ENCODE measurements at places on chromosomes 1 and 21.

- DNase-seq = peak; percentile 10
These were observed 104.9 kb upstream of the TMPRSS2 start for GRCh38 chr21:41612674-41613532.

DNA sequence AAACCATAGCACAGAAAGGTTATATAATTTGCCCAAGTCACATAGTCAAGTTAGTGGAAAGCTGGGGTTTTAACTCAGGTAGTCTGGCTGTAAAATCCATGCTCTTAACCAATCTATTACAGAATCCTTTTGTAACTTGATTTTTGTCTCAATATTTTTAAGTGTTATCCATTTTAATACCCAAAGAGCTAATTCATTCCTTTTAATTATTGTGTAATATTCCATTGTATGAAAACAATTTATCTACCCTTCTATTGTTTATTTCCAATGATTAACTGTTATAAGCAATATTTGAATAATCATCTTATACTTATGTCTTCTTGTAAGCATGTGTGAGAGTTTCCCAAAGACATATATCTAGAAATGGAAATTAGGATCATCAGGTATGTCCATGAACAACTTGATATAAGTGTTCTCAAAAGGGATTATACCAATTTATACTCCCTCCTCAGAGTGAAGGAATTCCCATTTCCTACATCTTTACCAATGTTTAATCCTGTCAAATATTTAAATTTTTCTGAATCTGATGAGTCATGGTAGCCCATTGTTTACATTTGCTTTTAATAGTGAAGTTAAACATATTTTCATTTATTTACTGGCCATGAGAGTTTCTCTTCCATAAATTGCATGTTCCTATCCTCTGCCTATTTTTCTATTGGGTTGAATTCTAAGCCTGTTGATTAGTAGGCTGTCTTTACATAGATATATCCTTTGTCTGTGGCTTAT is 13.9 kb downstream of the TEX50 start:
- no peak for DNase-seq

- DNase-seq = no peak
These were observed 22.5 kb downstream of the MAP3K7CL start for GRCh38 chr21:29152916-29153315.

- no peak for DNase-seq
These were observed 54.2 kb downstream of the PTPRU start for GRCh38 chr1:29290414-29290985.

DNA sequence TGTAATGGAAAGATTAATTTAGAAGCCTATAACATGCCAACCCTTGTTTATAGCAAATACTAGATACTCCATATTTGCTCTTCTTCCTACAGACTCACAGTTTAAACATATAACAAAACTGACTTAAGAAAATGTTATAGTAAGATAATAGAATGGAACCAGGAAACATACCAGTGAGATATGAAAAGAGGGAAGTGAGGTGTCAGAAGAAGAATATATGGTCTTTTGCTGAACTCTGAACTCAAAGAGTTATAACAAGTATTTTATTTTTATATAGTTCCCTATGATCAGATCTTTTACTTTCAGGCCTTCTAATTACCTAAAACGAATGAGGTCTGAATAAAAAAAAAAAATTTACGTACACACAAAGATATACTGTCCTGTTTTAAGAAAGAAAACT is 20.9 kb downstream of the TMED5 start:
- DNase-seq = no peak

GRCh38 chr1:78322928-78323680 is 167.7 kb upstream of the PTGFR start:
- no peak for DNase-seq

- no peak for DNase-seq
These were observed 165.5 kb upstream of the NFIA start for GRCh38 chr1:60916906-60917305.

DNA sequence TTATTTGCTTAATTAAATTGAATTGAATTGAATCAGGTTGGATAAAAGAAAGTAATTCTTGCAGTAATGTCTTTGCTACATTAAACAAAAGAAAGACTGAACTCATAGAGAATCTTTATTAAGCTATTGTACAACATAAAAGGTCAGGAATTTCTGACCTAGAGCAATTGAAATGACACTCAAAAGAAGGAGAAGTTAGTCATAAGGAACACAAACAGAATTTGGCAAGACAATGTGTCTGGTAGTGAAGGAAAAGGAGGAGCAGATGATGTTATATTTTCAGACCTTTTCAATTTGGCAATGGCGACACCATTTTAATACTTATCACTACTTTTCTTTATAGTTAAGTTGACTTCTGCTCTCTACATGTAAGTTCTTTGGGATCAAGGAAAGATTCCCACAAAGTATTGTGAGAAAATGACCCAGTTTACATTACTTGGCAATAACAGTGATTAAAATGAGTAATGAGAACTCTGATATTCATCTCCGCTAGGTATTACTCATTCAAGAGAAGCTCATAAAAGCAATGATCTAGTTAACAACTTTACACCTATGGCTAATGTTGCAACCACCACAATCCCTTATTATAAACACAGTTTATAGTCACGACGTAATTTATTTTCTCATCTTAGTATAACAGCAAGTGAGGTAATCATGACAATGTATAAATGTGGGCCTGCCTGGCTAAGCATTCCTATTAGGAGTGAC is 14.7 kb upstream of the KRTAP21-1 start:
- no peak for DNase-seq

DNA sequence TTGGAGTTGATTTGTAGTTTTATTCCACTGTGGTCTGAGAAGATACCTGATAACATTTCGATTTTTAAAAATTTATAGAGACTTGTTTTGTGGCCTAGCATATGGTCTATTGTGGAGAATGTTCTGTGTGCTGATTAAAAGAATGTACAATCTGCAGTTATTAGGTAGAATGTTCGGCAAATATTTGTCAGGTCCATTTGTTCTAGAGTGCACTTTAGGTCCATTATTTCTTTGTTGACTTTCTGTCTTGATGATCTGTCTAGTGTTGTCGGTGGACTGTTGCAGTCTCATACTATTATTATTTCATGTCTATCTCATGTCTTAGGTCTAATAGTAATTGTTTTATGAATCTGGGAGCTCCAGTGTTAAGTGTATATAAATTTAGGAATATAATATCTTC is 116.8 kb downstream of the NME7 start:
- DNase-seq = no peak

DNA sequence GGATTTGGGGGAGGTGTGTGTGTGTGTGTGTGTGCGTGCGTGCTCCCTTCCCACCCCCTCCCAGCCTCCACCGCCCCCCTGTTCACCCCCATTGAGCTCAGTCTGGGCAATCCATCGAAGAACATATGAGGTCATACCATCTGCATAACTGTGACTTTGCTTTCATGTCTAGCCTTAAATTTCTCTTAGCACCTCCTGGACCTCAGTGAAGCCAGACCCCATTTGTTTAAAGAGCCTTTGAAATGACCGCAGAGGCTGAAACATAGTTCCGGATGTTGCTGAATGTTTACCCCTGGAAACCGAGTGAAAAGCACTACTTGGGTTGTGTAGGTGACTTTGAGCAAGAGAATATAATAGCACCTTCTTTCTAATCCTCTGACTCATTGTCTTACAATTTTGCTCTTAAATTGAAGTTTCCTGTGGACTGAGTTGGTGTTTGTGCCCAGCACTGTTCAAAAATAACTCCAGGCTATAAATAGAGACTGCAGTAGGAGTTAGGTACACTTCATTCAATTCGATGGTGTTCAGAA is 75.4 kb downstream of the UBE4B start:
- no peak for DNase-seq

- DNase-seq = no peak
These were observed 308.3 kb upstream of the USP25 start for GRCh38 chr21:15421441-15421881.

DNA sequence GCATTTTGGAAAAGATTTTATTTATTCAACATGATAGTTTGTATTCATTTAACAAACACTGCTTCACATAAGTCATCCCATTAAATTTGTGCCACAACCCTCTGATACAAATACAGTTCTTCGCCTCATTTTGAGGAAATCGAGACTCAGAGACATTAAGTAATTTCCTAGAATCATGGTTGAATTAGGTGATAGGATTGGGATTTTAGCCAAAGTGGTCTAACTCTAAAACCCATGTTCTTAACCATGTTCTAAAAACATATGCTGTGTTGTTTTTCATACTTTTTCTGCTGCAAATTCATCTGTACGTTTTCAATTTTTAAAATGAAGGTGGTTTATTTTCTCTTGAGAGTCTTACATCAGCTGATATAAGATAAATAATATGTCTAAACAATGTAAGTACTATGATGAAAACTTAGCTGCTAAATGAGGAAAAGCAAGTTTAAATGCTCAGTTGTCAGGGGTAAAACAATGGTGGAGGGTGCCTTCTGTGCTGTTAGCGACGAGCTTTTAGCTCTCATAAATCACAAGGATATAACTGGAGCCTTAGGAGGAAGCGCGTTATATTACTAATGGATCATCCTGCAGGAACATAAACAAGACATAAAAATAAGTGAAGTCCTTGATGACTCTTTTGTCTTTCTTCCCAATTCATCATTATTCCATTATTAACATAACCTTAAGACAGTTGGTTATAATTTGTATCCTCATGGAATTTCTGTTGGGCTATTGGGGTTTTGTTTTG is 97.7 kb downstream of the CACHD1 start:
- DNase-seq = no peak

DNA sequence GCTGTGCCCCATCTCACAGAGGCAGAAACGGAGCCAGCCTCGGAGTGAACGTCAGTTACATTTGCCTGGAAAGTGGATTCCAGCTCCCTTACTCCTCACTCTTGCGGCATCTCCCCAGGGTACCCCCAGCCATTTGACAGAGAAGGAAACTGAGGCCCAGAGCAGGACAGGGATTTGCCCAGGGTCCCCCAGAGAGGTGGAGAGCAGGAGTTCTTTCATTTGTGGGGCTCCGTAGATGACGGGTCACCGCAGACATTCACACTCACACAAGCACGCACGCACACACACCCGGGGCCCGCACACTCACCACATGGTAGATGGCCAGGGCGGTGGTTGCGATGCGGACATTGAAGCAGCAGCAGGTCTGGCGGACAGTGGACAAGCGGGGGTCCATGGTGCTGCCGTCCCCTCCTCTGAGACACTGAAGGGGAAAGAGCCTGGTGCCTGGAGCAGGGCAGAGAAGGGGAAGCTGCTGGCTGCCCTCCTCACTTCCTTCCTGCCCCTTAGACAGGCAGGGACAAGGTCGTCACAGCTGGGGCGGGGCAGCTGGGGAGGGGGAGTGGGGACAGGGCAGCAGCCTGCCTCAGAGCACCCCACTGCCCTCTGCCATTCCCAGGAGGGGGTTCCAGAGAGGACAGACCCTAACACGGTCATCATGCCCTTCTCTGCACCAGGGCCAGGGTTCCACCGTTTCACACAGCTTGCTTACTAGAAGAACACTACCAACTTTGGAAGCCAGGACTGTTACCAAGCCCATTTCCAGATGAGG is at the start of gene LAPTM5:
LAPTM5 (minus strand) TSS at position 423 of the 769 bp plus-strand sequence; CDS start at position 394, 29 bp downstream.
- DNase-seq = peak; percentile 48

DNA sequence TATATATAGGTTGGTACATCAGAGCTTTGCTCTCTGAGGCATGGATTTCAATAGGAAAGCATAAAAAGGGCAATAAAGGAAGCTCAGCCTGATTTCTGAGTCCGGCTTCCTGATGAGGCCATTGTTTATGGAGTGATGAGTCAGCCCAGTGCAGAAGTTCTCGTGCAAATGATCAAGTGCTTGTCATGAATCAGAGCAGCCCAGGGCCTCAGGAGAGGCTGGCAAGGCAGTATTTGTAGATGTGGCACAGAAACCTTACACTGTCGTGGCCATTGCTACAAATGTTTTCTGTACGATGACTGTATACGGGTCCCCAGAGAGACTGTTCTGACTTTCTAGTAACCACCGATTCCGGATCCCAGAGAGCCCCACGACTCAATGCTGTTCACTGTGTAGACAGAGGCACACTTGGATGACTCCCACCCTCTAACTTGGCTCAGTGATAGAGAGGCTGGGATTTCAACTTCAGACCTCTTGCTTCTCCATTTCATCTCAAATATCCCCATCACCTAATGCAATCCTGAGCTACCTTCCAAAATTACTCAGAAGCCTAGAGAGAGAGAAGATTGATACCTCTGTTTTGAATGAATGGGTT is 26.8 kb downstream of the UMODL1 start:
- DNase-seq = peak; percentile 35

- DNase-seq = peak; percentile 71
These were observed 148.4 kb downstream of the GPATCH2 start for GRCh38 chr1:217482356-217483102.

GRCh38 chr1:2251786-2252185 is 23.7 kb downstream of the SKI start:
- DNase-seq = no peak

DNA sequence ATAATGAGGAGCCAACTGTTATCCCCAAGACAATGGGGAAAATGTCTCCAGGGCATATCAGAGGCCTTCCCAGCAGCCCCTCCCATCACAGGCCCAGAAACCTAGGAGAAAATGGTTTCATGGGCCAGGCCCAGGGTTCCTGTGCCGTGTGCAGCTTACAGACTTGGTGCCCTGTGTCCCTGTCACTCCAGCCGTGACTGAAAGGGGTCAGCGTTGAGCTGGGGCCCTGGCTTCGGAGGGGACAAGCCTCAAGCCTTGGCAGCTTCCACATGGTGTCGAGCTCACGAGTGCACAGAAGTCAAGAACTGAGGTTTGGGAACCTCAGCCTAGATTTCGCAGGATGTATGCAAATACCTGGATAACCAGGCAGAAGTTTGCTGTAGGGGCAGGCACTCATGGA is 18.1 kb downstream of the SIPA1L2 start:
- DNase-seq = no peak

DNA sequence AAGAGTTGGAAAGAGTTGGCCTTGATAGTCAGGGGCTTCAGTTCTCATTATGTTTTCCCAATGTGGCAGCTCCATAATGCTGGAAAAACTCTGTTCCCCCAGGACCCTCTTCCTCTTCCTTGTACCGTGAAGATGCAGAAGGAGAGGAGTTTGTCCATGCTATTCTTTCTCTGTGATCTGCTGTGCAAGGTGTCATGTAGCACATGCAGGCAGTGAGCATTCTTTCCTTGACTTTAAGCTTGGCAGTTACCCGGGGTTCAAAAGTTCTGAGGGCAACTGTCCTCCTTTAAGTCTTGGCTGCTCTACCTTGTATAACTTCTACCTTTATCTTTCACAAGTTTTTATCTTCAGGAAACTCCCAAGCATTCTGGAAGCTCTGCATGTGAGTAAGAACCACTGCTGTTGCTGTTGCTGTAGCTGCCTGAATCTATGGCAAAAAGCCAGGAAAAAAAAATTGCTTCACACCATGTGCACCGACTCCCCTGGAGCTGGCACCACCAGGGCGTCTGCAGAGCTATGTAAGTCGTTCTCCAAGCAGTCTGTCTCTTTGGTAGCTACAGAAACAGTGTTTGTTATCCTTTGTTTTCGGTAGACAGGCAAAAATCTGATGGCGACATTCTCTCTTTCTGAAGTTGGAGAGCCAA is 42.7 kb upstream of the SLC16A1 start:
- DNase-seq = no peak

GRCh38 chr1:91278754-91279153 is 125.9 kb downstream of the HFM1 start:
- no peak for DNase-seq

GRCh38 chr1:56097713-56098112 is 481.6 kb downstream of the PLPP3 start:
- DNase-seq = no peak

Measured in stimulated activated CD4-positive, alpha-beta T cell treated with anti-CD3 and anti-CD28 coated beads, Interleukin-1b, Interleukin-23, amount 100 ng/mL, for 48 hours (primary cell).